NCI-H1105 (cell line): ENCODE measurements at places on chromosomes 4 and X.
A peak's percentile ranks its signal among the peaks of the same experiment; 100 is the strongest.

DNA sequence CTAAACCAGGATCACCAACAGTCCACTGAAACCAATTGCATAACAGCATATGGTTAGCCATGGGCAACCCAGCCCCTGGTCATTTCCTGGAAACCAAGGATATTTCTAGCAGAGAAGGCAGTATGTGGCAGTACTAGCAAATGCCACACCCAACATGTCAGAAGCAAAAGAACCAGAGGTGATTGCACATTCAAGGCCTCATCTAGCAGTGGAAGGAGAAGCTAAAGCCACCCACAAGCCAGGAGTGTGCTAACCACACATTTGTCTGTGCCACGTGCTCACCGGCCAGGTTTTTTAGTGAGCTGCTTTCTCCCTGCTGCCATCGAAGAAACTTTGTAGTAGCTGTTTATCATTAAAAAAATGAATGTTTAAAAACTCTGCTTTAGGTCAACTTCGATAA, 42.0 kb downstream of the TEC start:
- DNase-seq: no peak

- DNase-seq: no peak
Measured at GRCh38 chrX:129523079-129523911, at the start of gene SMARCA1. Gene SMARCA1 (minus strand): TSS chrX:129523490. CDS start chrX:129523370, 120 bp downstream.

DNA sequence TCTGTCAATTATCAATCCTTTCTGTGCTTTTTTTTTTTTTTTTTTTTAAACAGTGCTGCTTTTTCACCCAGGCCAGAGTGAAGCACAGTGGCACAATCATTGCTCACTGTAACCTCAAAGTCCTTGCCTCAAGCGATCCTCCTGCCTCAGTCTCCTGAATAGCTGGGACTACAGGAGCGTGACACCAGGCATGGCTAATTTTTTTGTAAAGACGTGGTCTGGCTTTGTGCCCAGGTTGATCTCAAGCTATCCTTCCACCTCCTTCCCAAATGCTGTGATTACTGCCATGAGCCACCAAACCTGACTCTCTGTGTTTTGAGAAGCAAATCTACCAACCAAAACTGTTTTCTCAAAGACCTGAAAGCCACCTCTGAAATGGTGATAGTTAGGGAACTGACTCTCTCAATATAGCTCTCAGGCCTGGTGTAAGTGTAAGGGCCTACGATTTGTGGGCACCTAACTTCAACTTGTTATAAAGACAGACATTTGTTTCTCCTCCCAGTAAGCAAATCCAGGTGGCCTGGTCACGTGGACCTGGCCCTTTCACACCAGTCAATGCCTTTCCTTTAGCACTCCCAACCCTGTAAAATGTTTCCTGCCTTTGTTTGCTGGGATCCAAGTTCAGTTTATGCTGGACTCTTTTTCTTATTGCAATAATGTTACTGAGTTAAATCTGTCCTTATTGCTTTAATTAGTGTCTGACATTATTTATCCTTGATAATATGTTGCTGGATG, 2015.9 kb downstream of the PCDH7 start:
- DNase-seq: no peak

DNA sequence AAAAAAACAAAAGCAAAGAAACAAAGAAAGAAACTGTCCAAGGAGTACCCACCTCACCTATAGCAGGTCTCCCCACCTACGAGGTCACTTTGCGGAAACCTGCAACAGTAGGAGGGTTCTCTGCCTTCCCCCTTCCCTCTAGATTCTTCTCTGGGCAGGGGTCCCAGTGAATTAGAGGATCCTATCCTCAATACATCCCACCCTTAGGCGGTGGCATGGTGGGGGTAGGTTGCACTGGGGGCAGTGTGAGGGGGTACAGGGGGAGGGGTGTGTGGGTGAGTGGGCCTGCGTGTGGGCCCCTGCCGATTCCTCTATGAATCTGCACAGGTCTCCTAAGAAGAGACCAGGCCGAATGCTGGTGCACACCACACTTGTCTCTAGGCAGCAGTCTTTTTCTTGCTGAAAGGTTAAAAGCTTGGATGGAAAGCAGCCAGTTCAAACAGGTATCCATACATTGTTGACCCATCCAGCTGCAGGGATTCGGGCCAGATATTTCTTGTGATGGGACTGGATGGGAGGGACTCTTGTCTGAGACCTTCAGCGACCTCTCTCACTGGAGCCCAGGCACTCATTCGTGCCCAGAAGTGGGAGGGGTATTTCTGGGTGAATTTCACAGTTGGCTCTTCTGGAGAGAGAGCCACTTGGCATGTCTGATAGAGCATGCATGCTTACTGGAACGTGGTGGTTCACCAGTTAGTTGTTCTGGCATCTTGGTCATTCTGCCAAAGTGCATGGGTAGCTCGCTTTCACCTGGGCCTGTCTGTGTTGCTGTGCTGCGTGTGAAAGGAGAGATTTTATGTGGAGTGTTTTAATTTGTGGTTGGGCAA, 65.6 kb downstream of the NBDY start:
- no peak for DNase-seq

DNA sequence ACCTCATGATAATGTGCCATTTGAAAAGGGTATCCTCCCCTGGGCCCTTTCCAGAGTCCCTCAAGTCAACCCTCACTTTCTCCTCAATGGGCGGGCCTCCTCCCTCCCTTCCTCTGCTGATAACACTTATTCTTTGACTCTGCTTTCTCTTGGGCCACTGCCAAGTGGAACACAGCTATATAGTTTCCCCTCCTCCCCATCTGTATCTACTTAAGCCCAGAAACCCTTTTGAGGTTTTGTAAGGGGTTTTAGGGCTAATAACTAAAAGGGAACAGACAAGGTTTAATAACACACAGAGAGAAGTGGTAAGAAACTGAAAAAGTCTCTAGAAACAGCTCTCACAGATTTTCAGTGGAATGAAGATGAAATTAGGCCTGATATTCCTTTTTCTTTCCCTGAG, 116.7 kb downstream of the GPC3 start:
- no peak for DNase-seq

DNA sequence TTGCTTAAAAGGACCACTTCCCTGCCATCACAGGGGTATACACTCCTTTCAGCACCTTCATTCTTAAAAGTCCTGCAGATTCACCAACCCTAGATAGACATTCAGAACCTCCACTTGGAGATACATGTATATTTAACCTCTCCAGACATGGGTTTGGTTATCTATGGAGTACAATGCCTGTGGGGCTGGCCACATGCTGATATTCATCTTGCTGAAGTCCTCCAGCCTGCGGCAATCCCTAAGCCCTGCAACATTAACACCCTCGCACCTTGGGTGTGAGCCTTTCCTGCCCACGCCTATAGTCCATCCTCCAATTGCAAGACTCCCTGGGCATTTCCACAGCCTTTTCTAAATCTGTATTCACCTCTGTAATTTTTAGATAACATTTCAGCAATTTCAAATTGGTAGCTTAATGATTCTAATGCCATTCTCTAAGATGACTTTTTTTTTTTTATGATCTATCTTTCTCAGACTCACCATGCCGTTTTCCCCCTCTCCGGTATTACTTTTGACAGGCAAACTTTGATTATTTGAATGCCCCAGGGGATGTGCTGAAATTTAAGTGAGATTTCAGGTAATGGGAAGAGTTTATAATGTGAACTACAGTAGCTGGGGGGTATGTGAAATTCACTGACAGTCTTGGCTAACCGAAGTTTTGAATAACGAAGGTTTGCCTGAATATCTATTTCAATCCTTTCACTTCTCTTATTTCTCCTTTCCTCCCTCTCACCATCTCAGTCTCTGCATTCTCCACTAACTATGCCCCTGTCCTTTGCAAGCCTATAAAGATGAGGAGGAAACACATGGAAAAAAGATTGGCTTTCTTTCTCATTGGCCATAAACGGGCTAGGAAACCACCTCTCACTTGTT, 24.1 kb downstream of the CCDC149 start:
- DNase-seq: no peak

- no peak for DNase-seq
Measured at GRCh38 chr4:139315221-139315675, 13.0 kb upstream of the NDUFC1 start.

DNA sequence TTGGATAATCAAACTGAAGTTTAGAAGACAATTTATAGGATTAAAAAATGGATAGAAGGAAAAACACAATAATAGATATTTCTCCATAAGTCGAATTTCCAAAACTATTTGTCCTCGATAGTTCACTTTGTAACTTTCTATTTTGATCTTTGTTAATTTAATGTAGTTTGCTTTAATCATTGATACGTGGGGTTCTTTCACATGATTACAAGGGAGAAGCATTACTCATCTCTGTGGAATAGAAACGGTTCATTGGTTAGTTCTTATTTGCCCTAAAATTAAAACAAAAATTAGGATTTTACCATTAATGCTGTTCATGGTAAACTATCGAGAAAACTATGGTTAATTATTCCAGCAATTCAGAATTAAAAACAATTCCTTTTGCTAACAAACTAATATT, 2.1 kb downstream of the TET2 start:
- no peak for DNase-seq

DNA sequence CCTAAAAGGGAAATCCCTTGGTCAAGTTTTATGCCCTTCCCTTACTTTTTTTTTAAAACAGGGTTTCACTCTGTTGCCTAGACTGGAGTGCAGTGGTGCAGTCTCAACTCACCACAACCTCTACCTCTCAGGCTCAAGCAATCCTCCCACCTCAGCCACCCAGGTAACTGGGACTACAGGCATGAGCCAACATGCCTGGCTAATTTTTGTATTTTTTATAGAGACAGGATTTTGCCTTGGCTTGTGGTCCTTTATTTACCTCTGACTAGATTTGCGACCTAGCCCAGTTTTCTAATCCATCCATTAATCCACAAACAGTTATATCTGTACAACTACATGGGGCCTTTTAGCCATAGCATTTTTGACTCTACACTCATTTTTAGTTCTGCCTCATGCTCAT, 23.7 kb downstream of the CDS1 start:
- DNase-seq: no peak

GRCh38 chr4:74631338-74631737, 163.0 kb downstream of the BTC start:
- no peak for DNase-seq

DNA sequence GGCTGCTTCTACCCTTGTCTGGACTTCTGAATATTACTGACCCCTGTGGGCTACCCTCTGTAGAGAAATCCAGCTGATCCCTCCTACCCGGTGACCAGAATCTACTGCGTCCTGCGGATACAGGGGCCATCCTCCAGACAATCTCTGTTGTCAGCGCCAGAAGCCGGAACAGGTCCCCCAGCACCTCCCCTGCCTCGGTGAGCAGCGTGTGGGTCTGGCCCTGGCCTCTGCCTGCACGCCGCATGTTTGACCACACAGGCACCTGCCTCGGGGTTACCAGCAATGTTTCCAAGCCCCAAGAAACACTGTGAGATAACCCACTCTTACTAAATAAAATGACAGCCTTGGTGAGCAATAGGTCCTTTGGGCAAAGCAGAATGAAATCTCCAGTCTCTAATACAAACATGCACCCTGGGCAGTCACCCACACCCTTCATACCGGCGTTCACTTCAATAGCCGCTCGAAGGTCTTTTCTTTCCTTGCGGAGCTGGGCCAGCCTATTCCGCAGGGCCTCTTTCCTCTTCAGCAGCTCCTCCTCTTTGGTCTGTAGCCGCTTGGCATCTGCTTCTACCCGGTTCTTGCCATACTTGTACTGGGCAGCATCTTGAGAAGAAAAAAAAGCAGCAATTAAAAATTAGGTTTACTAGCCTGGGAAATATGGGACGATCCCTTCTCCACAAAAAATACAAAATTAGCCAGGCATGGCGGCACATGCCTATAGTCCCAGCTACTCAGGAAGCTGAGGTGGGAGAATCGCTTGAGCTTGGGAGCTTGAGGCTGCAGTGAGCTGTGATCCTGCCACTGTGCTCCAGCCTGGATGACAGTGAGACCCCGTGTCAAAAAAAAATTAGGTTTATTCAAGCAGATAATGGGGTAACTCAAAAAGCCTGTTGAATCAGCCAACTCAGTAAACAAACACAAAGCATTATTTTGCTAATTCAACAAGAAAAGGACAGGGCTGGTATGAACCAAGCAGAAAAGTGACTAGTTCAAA, 165.1 kb downstream of the AFAP1 start:
- DNase-seq: no peak

DNA sequence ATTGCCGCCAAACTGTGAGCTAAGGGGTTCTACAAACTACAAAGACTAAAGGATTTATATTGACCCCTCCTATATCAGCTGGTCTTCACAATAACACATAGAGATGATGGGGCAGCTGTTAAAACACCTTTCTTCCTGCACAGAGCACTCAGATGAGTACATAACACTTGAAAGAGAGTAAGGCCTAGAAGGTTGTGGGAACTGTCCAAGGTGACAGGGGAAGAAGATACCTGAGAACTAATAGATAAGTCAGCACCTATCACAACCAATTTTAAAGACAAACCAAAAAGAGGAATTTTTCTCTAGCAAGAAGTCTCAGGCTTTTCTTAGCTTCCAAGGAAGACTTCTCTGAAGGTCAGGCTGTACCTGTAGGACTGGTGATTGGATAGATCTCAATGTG, 19.1 kb upstream of the CXCL6 start:
- DNase-seq: no peak

GRCh38 chr4:39330353-39330752, 35.8 kb downstream of the RFC1 start:
- no peak for DNase-seq

DNA sequence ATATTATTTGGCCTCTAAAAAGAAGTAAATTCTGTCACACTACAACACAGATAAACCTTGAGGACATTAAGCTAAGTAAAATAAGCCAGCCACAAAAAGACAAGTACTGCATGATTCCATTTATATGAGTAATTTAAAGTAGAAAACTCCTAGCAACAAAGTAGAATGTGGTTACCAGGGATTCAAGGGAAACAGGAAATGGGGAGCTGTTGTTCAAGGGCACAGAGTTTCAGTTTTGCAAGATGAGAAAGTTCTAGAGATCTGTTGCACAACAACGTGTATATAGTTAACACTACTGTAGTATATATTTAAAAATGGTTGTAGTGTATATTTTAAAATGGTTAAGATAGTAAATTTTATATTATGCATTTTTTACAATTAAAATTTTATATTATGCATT, 25.4 kb downstream of the SEC31A start:
- no peak for DNase-seq

GRCh38 chr4:120844528-120844921, 78.0 kb downstream of the PRDM5 start:
- DNase-seq: no peak

GRCh38 chrX:259692-260355, 21.4 kb upstream of the PLCXD1 start:
- DNase-seq: no peak

DNA sequence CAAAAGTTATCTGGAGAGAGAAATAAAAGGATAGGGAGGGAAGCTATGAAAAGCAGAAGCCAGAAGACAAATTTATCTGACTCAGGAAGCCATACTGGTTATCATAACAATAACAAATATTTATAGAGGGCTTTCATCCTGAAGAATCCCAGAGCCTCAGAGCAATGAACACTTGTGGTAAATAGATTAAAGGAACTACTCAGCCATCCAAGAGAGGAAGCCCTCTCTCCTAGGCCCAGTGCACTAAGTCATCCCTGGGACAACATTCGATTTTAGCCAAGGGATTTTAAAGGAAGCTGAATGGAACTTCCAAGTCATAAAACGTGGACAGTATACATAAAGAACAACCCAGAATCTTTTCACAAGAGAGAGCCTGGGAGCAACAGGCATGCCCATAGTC, 76.9 kb downstream of the COL4A6 start:
- DNase-seq: no peak

GRCh38 chr4:109072595-109072994, 229.9 kb downstream of the COL25A1 start:
- DNase-seq: no peak

- peak; percentile 55 for DNase-seq
Measured at GRCh38 chr4:7193030-7193958, 956 bp downstream of the SORCS2 start.

GRCh38 chrX:34288782-34289181, 156.7 kb upstream of the FAM47A start:
- DNase-seq: no peak

- DNase-seq: no peak
Measured at GRCh38 chr4:67723949-67724348, 23.0 kb upstream of the UBA6 start.
